Glutamatergic neuron (in vitro differentiated cells): ENCODE measurements at places on chromosomes 2 and 18. TPM values are rescaled to one million over a fixed set of nuclear protein-coding genes. Genes with fewer than 3 reads are reported as not detected.

MRPL30 gene
- total RNA-seq: 40.2 TPM

KLHL30 gene
- total RNA-seq: 3.5 TPM

VIL1 gene
- not detected for total RNA-seq

DNA sequence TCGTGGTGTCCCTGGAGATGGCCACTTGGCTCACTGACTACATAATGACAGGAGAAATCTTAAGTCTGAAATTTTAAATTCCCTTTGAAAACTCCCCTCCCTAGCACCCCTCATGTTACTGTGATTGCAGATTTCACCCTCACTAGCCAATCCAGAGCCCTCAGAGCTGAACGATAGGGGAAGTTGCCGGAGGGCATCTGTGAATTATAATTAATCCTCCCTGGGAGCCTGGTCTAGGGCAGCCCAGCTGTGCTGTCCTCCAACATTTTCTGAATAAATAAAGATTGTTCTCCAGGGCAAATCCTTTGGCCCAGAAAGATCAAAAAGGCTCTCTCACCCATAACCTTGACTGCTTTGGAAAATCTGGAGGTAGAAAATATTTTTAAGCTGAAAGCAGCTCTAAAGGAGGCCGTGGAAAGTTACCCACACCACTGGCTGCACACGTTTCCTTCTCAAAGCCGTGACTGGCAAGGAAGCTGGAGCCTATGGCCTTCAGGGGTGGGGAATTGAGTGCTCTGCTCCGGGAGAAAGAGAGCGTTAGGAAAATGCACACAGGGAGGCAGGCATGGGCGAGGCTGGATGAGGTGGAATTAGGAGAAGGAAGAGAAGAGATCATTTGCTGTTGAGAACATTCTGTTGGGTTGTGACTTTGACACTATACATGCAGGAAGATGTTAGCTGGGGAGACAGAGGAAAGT is 68.9 kb upstream of the CNGA3 start:
- no peak for DNase-seq

GRCh38 chr2:124836416-124836815 is 811.3 kb downstream of the CNTNAP5 start:
- DNase-seq: no peak

- no peak for DNase-seq
These were observed 14.3 kb downstream of the TTC32 start for GRCh38 chr2:19887510-19887909.

- DNase-seq: peak; percentile 47
These were observed 502.1 kb downstream of the PARD3B start for GRCh38 chr2:205047273-205047839.

GRCh38 chr18:68467957-68468356 is 247.0 kb downstream of the TMX3 start:
- DNase-seq: no peak

- no peak for DNase-seq
These were observed 264.1 kb downstream of the EXOC6B start for GRCh38 chr2:72561621-72562318.

GRCh38 chr2:224969633-224970260 is 72.5 kb downstream of the DOCK10 start:
- no peak for DNase-seq
